ENCODE measurements at places on chromosomes 1 and 21. TPM values are rescaled to one million over a fixed set of nuclear protein-coding genes. Genes with fewer than 3 reads are reported as not detected.

- no peak for DNase-seq
Observed at GRCh38 chr21:16309250-16309971, 579.6 kb downstream of the USP25 start.

GRCh38 chr1:44138239-44138638, 3.2 kb downstream of the KLF18 start:
- DNase-seq: no peak

- no peak for DNase-seq
Observed at GRCh38 chr1:146021050-146021445, 487 bp downstream of the HJV start.

The TACSTD2 gene
- total RNA-seq: 0.11 TPM

The RYR2 gene
- total RNA-seq: 0.08 TPM

The C4BPB gene
- total RNA-seq: 0.27 TPM

The ERICH3 gene
- total RNA-seq: not detected

The CIART gene
- total RNA-seq: 2.0 TPM

GRCh38 chr1:220957233-220957605, 78.0 kb downstream of the HLX start:
- no peak for DNase-seq

The MTARC1 gene
- not detected for total RNA-seq
